Astrocyte (in vitro differentiated cells and primary cell): ENCODE measurements at places on chromosomes 6 and 20.

- DNase-seq: no peak
These were observed 137.9 kb upstream of the NEDD9 start for GRCh38 chr6:11370191-11371018.

GRCh38 chr20:1783245-1783644, 112.0 kb upstream of the SIRPA start:
- no peak for DNase-seq

DNA sequence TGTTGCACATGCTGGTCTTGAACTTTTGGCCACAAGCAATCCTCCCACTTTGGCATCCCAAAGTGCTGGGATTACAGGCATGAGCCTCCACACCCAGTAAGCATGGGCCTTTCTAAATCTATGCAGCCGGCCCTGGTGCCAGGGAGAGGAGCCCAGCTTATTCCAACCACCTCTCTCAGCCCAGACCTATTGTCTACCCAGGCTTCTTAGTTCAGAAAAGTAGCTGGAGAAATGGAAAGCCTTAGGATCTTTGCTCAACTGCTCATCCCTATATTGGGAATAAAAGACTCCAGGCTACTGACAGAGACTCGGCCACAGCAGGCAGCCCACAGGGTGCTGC, 7.8 kb upstream of the PCIF1 start:
- DNase-seq: no peak

DNA sequence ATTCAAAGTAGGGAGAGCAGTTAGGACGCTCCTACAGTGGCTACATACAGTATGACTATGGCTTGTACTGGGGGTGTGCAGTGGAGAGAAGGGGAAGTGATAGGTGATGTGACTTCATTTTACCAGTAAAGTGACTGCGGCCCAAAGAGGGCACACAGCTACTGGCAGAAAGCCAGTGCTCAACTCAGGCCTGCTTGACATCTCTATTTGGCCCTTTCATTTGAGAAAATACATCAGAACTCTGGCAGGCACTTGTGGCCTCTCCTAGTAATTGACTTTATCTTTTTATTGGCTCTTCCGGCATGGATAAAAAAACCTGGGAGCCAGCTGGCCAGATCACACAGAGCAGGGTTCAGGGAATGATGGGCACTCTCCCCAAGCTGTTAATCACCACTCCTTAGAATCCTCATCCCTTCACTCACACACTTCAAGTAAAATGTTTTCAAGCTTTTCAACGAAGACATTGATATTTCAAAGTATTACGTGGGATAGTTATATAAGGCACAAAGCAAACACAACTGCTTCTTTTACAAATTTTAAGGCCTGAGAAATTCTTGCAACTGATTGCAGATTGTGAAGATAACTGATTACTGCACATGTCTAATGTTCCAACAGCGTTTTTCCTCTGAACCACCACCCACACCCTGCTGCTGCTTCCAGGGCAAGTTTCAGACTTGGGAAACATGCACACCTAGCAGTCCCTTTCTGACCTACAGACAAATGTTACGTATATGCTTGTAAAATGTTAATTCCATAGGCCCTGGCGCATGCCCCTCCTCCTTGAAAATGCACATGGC, 73.5 kb downstream of the TNFRSF21 start:
- DNase-seq: no peak
